Activated CD8-positive, alpha-beta T cell treated with anti-CD3 and anti-CD28 coated beads, Interleukin-2, amount 10 ng/mL, durations not matched to agents 7 days and 5 days (primary cell): ENCODE measurements at places on chromosomes 1 and 21.

GRCh38 chr1:156676820-156677615 lies at the start of gene NES:
TSS of gene NES (minus strand) at chr1:156677407. CDS start at chr1:156677264, 143 bp downstream.
- no peak for DNase-seq

DNA sequence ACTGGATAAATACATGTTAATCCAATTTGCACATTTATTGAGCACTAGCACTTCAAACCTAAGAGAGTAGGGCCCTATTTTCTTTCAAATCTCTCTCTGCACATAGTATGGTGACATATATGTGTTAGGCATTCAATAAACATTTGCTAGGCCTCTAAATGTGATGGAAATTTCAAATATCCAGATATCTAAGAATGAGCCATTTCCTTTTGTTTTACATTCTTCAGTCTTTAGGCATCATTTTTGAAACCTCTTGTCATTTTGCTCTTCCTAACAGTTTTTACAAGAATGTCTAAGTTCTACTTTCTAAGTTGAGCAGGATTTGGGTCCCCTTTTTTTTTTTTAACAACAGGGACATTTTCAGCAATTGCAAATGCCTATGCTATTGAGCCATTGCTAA lies 395.7 kb upstream of the ST6GALNAC5 start:
- no peak for DNase-seq

- DNase-seq = peak; percentile 64
Measured at GRCh38 chr21:45479691-45480675, 62.3 kb downstream of the SLC19A1 start.

DNA sequence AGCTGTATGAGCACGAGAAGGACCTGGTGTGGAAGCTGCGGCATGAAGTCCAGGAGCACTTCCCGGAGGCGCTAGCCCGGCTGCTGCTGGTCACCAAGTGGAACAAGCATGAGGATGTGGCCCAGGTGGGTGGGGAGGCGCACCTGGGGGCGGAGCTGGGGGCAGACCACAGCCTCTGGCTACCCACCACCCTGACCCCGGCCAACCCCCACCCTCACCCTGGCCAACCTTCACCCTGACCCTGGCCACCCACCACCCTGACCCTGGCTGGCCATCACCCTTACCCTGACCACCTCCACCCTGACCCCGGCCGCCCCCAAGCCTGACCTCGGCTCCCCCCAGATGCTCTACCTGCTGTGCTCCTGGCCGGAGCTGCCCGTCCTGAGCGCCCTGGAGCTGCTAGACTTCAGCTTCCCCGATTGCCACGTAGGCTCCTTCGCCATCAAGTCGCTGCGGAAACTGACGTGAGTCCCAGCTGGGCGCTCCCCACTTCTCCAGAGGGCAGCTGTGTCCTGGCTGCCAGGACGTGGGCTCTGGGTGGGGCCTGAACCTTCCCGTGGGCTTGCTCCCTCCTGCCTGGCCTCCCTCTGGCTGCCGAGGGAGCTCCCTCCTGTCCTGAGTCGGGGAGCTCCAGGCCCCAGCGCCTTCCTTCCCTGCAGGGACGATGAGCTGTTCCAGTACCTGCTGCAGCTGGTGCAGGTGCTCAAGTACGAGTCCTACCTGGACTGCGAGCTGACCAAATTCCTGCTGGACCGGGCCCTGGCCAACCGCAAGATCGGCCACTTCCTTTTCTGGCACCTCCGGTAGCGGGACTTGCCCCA lies 69.5 kb downstream of the PIK3CD start:
- DNase-seq = no peak

DNA sequence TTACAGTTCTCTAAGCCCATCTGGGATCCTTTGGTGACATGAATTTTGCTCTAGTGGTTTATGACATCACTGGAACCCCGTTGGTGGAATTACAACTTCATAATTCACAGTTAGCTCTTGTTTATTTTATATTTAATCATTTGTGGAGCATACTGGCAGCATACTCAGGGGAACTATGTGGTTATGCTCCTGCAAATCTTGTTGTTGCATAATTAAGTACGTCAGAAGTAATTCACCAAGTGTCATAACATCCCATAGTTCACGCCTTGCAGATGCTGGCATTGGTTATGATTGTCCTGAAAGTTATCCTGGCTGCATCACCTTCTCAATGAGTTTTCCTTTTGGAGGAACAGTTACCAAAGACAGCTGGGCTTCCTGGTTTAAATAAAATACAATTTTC lies 16.5 kb downstream of the PRRX1 start:
- DNase-seq = no peak
